ENCODE measurements at places on chromosomes 2 and 18.
A peak's percentile ranks its signal among the peaks of the same experiment; 100 is the strongest.

DNA sequence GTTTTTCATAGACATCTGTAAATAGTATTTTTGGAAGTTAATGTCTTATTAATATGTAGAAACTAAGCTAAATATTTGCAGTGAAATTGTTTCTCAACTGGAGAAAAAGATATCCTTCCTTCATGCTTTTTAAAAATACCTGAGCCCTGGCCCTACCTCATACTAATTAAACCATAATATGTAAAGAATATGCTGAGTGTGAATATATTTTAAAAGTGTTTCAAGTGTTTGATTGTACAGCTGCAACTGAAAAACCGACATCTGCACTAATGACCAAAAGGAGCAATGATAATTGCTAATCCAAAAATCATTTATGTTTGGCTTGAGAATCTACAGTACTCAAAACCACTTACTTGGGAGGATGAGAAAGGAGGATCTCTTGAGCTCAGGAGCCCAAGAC lies 156.7 kb downstream of the MBD5 start:
- DNase-seq = no peak

- DNase-seq = peak; percentile 24
Observed at GRCh38 chr2:174012347-174013314, 47.5 kb upstream of the SP3 start.

GRCh38 chr18:25081001-25081400 lies 271.0 kb downstream of the ZNF521 start:
- DNase-seq = no peak

- no peak for DNase-seq
Observed at GRCh38 chr2:138724729-138725459, 55.3 kb downstream of the NXPH2 start.

DNA sequence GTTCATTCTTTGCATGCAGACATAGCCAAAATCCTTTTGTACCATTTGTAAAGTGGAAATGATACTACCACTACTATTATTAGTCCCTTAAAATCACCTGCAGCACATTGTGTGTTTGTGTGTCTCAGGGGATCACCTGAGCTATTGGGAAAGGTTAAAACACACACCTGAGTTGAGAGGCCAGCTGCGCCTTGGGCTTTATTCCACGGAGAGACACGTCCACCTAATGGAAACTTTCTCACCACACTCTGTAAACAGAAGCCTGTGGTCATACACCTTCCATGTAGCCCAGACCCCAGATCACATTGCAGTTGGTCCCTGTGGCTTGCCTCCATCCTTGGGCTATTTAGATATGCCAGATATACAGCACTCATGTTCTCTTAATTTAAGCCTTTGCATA lies 81.8 kb upstream of the SH3BP4 start:
- DNase-seq = no peak

DNA sequence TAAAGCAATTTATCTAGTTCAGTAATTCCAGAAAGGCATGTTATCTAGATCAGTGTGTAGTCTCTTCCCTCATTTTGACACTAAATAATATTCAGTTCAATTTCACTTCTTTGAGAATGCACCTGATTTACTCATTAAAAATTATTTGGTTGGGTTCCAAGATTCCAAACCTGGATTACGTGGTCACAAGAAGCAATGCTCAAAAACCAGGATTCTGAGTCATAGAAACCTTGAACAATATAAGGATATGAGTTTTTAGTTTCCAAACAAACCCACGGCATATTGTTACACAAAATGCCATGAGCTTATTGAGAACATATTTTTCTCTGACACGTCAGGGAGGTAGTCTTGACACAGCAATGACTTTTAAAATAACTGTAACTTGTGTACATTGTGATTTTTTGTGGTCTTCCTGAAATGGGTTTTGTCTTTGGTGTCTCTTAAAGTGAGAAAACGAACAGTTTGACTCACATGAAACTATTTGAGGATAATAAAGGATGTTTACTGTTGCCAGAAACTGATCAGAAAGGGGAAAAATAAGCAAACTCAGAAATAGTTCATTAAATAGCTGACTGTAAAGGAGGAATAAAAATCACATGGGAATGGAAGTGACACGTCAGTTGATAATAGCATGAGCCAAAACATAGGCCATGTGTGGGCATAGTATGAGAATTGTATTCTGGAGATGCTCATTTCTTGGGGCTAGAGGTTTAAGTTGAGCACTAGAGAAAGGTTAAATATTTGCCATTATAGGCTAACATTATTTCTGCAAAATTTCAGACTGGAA lies 617.7 kb upstream of the CDH2 start:
- no peak for DNase-seq

GRCh38 chr2:217085543-217085942 lies 225.7 kb upstream of the TNP1 start:
- no peak for DNase-seq

GRCh38 chr2:74862020-74862964 lies 28.4 kb downstream of the HK2 start:
- no peak for DNase-seq

DNA sequence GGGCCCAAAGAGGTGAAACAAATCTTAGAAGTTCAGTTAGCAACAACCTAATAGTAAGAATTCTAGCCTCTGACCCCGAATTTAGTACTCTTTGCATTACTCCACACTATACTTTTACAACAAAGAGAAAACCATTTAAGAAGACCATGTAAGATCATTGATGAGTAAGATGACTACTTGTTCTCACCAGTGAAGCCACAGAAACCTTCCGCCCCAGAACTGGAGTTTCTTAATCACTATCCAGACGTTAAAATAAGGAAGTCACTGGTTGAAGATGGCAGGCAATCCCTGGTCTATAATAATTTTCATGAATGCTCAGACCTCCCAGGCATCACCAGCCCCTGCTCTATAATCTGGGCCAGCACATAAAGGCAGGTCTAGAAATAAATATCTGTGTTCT lies 95.0 kb downstream of the TMEM163 start:
- no peak for DNase-seq

- no peak for DNase-seq
Observed at GRCh38 chr2:62112179-62112578, 83.7 kb upstream of the B3GNT2 start.

GRCh38 chr2:2662847-2663356 lies 331.8 kb upstream of the MYT1L start:
- DNase-seq = no peak

DNA sequence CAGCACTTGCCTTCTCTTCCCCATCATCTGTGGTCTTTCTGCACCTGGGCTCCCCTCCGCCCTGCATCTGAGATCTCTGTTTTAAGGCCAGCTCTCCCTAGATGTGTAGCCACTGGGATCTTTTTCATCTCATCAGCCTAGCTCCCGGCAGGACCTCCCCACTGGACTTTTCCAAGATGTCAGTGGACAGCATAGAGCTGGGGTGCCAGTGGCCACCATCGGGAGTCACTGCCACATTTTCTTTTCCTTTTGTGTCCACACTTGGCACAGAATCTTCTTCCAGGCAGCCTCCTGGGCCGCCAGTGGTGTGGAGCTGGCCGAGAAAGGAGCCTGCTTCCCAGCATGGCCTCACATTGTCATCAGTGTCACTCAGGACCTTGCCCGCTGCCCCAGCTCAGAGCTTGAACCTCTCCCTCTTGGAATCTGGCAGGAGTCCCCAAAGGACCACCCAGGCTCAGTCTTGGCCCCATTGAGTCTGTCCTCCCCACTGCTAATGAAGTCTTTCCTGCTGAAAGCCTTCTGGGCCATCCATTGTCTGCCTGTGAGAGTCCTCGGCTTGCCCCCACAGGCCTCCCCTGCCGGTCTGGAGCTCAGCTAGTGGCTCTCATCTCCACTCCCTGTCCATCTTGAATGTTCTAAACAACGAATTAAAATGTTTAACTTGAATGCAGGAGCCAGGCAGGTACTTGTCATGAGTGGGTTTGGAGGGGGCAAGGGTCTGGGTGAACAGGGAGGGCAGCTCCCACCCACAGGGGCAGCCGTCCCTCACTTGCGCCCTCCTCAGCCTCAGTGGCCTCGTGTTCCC lies 324.4 kb downstream of the GBX2 start:
- no peak for DNase-seq

GRCh38 chr18:61496374-61496773 lies 163.1 kb downstream of the CDH20 start:
- no peak for DNase-seq

DNA sequence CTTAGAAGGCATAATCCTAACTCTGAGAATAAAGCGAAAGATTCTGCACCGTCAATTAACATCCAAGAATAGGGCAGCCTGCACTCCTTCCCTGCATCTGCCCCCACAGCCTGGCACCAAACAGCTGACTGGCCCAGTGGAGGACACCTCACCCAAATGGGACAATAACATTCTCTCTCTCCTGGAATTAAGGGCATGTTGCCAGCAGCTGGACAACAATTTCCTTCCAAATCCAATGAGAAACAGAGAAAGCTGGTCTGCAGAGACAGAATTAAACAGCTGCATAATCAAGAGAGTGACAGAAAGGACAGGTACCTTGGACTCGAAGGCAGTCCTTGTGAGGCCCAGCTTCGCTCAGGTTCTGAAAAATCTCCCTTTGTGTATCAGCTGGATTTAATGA lies 15.0 kb downstream of the COX7A2L start:
- no peak for DNase-seq

DNA sequence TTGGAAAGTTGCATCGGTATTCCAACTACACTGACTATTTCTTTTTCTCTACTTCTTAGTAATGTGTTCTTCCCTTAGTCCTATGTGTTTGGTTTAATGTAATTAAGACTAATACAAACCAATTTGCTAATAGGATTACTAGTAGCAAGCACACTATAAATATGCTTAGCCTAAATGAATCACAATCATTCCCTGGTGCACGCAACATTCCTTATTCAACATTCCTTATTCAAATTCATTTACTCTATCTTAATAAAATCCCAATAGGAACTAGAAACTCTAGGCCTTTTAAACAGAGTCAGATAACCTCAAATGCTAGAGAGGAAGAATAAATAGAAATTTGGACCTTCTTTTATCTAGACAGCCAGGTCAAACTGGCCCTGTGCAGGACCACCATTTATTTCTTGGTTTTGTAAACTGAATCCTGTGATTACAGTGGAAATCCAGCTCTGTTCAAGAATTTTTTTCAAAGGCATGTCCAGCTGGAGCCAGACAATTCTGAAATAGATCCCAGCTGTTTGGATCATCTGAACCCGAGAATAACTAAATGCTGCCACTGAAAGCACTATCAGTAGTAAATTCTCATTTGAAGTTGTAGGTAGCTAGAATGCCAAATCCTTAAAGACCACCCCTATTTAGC lies 103.1 kb downstream of the PPP1R1C start:
- DNase-seq = no peak

- no peak for DNase-seq
Observed at GRCh38 chr2:185857691-185858090, 119.1 kb downstream of the FSIP2 start.

- no peak for DNase-seq
Observed at GRCh38 chr2:23206650-23207049, 178.3 kb upstream of the KLHL29 start.

GRCh38 chr2:133506996-133507395 lies 61.3 kb downstream of the NCKAP5 start:
- no peak for DNase-seq

DNA sequence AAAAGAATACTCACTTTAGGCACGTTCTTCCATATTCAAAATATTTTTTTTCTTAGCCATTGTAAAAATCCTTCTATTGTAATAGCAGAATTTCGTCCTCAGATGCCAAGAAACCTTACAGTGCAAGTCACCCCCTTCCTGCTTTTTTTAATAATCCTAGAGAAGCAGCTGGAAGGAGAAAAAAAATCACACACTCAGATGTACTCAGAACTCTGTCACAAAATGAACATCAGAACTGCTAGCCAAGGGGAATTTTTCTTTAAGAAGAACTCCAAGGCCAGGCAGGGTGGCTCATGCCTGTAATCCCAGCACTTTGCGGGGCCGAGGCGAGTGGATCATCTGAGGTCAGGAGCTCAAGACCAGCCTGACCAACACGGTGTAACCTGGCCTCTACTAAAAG lies 127.3 kb upstream of the SPATS2L start:
- DNase-seq = no peak

DNA sequence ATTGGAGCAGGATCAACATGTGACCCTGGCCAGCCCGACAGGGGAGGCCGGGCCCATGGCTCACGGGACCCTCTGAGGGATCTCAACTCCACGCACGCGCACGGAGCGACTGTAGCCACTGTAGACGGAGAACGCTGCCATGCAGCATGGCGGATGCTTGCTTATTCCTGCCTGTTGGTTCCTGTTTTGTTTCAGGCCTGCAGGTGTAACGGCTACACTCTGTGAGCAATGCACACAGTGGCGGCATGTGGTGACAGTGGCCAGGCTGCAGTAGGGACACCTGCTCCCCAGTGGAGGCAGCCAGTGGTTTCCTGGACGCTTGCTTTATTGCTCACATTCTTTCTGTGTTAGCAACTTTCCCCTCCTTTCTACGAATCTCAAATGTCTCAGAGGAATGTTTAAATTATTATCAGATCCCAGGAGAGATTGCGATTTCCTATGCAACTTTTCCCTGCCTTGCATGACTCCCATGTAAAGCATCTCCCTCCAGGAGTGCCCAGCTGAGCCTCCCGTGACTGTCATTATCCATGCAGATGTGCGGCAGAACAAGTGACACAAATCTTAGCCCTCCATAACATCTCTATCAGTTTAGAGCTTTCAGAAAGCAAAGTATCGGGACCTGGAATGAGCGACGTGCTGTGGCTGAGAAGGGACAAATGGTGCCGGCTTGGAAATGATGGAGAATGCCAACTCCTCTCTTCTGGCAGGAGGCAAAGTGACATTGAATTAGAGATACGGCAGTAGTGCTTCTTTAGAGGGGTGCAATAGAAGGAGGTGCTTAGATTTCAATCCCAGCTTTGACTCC lies 209.7 kb downstream of the ASB1 start:
- DNase-seq = no peak

- no peak for DNase-seq
Observed at GRCh38 chr2:184178229-184178628, 420.1 kb upstream of the ZNF804A start.

- DNase-seq = no peak
Observed at GRCh38 chr2:12068796-12069538, 322.5 kb downstream of the LPIN1 start.

- DNase-seq = no peak
Observed at GRCh38 chr2:3839476-3839875, 136.1 kb downstream of the DCDC2C start.

DNA sequence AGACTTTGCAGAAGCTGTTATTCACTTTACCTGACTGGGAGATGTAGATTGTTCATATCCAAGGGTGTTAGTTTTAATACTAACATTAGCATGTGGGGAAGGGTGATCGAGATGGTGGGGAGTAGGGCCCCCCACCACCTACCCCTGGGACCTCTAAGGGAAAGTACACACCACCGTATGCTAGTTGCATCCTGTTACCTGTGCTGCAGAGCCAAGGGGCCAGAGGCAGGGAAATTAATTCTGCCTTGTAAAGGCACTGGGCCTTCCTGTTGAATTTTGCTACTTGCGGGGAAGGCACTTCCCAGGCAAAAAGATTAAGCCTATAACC lies 9.0 kb downstream of the STEAP3 start:
- no peak for DNase-seq

All from esophagus squamous epithelium (tissue), 5 donors.